ENCODE measurements at places on chromosomes 4 and X.

DNA sequence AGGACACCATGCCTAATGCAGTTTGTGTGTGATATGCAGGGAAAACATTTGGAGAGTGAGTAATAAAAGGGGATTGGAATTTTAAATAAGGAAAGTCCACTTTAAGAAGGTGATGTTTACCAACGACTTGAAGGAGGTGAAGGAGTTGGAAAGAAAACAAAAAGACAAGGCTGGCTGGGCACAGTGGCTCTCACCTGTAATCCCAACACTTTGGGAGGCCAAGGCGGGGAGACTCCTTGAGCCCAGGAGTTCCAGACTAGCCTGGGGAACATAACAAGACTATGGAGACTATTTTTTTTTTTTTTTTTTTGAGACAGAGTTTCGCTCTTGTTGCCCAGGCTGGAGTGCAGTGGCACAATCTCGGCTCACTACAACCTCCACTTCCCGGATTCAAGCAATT, 11.0 kb downstream of the NDUFB11 start:
- H3K27me3 ChIP-seq = no peaks in the 10 kb centered on the region
- H3K4me3 ChIP-seq = no peak overlapping the region
- no peak overlapping the region for H3K27ac ChIP-seq
- no peaks in the 10 kb centered on the region for H3K4me1 ChIP-seq

- no peak overlapping the region for H3K4me3 ChIP-seq
- H3K36me3 ChIP-seq = peaks cover 47% of the 10 kb centered on the region
- peaks cover 1% of the 10 kb centered on the region for H3K4me1 ChIP-seq
These were observed 66.0 kb upstream of the DDX60 start for GRCh38 chr4:168384437-168385141.

DNA sequence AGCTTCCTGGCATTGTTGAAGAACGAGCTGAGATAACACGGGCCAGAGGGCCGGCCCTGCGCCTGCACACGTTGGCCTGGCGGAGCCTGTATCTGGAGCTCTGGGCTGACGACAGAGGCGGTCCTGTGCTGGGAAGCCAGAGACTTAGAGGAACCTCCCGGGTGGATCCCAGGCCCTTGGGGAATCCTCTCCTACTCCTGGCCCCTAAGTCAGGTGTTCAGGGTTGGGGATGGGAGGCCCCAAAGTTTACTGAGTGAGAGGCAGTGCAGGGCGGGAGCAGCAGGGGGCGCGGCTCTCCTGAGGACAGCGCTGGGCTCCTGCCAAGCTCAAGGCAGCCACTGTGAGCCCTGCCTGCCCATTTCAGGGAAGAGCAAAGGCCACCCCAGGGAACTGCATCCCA, 2.5 kb upstream of the HTRA3 start:
- no peak overlapping the region for H3K27ac ChIP-seq
- no peak for DNase-seq
- H3K4me1 ChIP-seq = peaks cover 4% of the 10 kb centered on the region
- H3K4me3 ChIP-seq = no peak overlapping the region
- H3K27me3 ChIP-seq = peaks cover 65% of the 10 kb centered on the region

DNA sequence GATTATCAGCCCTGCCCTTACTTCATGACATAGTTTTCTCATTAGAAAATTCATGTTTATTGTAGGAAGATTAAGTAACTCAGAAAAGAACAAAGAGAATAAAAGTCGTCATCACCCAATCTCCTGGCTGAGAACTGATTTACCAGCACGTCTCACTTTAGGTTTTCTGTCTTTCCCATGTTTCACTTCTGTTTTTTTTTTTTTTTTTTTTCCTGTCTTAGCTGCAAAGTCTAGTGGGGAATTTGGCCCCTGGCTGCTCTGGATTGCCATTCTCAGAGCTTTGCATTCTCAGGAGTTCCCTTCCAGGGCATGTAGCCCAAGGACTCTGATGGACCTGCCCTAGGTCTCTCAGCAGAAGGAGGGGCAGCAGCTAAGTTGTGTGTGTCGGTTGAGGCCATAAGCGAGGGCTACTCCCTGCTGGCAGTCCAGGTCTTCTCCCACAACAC, 57.8 kb downstream of the TMEM131L start:
- peaks cover 85% of the 10 kb centered on the region for H3K4me1 ChIP-seq
- no peaks in the 10 kb centered on the region for H3K27me3 ChIP-seq
- DNase-seq = no peak
- H3K36me3 ChIP-seq = peaks cover 28% of the 10 kb centered on the region
- H3K4me3 ChIP-seq = peak overlapping the region; percentile 70
- H3K27ac ChIP-seq = peak overlapping the region; percentile 74

DNA sequence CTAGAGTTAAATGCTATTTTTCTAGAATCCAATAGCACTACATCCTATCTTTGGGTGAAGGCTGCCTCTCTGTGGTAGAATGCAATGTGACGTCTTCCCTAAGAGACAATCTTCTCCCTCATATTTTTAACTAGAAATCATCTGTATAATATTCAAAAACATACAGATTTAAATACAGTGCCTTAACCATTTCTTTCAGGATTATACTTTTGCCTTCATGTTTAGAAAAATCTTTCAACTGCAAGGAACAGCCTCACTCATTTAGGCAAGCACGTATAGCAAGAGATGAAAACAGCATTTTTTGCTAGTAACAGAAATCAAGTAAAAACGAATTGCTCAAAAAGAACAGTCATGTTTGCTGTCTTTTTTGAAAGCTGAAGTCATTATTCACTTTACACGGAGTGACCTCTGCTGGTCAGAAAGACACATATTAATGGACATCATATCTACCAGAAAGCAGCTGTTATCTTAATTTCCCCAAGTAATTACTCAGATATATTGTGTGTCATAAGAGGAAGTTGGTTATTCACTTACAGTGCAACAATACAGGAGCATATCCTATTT, 422.3 kb downstream of the STPG2 start:
- no peaks in the 10 kb centered on the region for H3K27me3 ChIP-seq
- H3K36me3 ChIP-seq = no peaks in the 10 kb centered on the region
- DNase-seq = no peak

DNA sequence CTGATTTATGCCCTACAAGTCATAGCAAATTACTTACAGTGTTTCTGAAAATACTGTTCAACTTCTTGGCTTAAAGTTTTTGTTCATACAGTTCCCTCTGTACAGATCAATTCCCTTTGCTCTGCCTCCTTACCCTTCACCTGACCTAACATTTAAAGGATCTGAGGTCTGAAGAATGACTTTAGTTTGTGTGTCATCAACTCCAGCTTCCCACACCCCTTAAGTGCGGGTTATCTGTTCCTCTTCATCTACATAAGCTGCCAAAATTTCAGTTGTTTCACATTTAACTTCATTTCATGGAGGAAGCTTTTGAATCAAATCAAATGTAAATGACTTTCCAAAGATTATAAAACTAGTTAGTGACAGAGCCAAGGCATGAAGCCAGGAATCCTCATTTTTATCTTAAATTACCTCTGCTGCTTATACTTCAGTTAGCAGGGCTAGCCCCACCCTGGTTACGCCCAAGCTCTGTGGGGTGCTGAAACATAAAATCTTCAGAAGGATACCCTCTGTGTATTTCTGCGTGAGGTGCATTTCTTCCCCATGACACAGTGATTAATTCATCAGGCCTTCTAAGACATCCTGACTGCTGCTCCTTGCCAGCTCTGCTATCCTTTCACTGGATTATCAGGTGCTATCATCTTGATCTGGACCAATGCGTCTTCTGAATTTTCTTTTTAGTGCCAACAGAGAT, 16.5 kb downstream of the CXCL1 start:
- no peak overlapping the region for H3K4me3 ChIP-seq
- H3K27me3 ChIP-seq = no peaks in the 10 kb centered on the region
- DNase-seq = no peak
- H3K27ac ChIP-seq = no peak overlapping the region

GRCh38 chr4:139962130-139962684, 191.8 kb downstream of the MAML3 start:
- H3K4me1 ChIP-seq = no peaks in the 10 kb centered on the region
- no peak overlapping the region for H3K4me3 ChIP-seq
- no peak for DNase-seq
- H3K27ac ChIP-seq = no peak overlapping the region
- H3K27me3 ChIP-seq = peaks cover 45% of the 10 kb centered on the region

- H3K36me3 ChIP-seq = peaks cover 5% of the 10 kb centered on the region
- no peak for DNase-seq
- H3K4me1 ChIP-seq = peaks cover 3% of the 10 kb centered on the region
- peaks cover 69% of the 10 kb centered on the region for H3K27me3 ChIP-seq
- H3K27ac ChIP-seq = no peak overlapping the region
These were observed 52.4 kb downstream of the ENPP6 start for GRCh38 chr4:184165291-184165690.

DNA sequence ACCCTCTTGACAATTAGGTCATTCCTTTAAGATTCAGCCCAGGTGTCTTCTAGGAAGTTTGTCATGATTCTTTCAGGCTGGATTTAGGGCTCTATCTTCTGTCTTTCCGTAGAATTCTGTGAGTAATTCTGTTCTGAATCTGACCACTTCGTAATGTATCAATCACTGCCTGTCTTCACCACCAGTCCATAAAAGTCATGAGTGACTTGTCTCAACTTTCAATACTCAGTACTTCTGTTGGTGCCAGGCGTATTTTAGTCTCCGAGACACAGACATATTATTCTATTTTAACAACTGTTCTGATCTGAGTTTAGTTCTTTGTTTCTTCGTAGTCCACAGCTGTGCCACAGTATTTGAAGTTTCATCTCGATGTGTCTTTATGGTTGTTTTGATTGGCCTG, 310.7 kb downstream of the PPARGC1A start:
- no peaks in the 10 kb centered on the region for H3K4me1 ChIP-seq
- H3K27ac ChIP-seq = no peak overlapping the region
- no peak overlapping the region for H3K4me3 ChIP-seq
- no peaks in the 10 kb centered on the region for H3K36me3 ChIP-seq
- DNase-seq = no peak

GRCh38 chr4:124862261-124862660, 149.7 kb upstream of the ANKRD50 start:
- no peaks in the 10 kb centered on the region for H3K36me3 ChIP-seq
- no peak overlapping the region for H3K27ac ChIP-seq
- H3K4me1 ChIP-seq = no peaks in the 10 kb centered on the region

All from effector memory CD8-positive, alpha-beta T cell (primary cell).